ENCODE measurements at places on chromosomes 13 and 19.

- DNase-seq = no peak
Measured at GRCh38 chr19:5067678-5068077, 98.8 kb downstream of the KDM4B start.

DNA sequence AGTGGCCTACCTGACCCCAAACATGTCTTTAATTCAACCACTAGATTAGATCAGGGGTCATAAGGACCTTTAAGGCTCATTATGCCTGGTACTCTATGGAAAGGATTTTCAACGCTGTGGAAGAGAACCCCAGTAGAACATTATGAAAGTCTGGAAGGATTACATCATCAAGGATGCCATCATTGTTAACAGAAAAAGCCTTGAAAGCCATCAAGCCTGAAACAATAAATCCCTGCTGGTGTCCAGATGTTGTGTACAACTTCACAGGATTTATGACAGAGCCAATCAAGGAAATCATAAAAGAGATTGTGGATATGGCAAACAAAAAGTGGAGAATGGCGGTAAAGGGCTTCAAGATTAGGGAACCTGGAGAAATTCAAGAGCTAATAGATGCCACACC, 59.7 kb downstream of the NAA16 start:
- no peak for DNase-seq

- DNase-seq = no peak
Measured at GRCh38 chr13:54232700-54233099, 1204.1 kb downstream of the OLFM4 start.

- DNase-seq = peak; percentile 55
Measured at GRCh38 chr13:73835138-73835721, 299.0 kb downstream of the KLF12 start.

GRCh38 chr19:46198756-46199155, 30.8 kb upstream of the IGFL1 start:
- DNase-seq = no peak

DNA sequence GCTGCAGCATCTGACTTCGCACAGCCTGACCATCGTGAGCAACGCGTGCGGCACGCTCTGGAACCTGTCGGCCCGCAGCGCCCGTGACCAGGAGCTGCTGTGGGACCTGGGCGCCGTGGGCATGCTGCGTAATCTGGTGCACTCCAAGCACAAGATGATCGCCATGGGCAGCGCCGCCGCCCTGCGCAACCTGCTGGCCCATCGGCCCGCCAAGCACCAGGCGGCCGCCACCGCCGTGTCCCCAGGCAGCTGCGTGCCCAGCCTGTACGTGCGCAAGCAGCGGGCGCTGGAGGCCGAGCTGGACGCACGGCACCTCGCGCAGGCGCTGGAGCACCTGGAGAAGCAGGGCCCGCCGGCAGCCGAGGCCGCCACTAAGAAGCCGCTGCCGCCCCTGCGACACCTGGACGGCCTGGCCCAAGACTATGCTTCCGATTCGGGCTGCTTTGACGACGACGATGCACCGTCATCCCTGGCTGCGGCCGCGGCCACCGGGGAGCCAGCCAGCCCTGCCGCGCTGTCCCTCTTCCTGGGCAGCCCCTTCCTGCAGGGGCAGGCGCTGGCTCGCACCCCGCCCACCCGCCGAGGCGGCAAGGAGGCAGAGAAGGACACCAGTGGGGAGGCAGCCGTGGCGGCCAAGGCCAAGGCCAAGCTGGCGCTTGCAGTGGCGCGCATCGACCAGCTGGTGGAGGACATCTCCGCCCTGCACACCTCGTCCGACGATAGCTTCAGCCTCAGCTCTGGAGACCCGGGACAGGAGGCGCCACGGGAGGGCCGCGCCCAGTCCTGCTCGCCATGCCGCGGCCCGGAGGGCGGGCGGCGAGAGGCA, 13.6 kb downstream of the C19orf25 start:
- DNase-seq = peak; percentile 40
